ENCODE measurements at places on chromosomes 3 and 15.

DNA sequence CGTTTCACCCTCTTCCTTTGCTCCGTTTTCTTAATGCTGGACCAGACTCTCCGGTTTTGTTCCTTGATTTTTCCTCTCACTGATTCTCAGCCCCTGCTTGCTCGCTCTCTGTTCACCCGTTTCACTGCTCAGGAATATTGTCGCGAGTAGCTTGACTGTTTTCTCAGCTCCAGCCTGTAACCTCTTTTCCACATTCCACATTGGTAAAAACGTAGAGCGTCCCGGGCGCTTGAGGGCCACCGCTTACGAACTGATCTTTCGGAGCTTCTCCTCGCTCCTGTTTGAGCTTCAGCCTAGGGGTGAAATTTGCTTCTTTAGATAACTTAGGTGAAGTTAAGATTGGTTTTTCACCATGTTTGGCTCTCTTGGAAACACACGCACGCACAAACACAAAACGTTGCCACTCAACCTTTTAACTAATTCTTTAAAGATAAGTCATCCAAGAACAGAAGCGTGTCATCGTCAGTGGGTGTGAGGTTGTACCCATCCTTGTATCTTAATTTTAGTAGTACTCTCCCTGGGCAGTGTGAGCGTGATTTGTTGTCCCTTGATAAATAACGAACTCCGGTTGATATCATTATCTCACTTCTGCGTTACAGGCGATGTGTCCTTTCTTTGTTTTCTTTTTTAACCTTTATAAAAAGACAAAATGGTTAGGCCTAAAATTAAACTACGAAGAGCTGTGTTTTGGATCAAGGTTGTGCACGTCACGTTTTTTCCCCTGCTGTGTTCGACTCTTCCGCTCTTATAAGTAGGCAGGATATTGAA lies 1.0 kb downstream of the PAK2 start:
- no peak for DNase-seq

DNA sequence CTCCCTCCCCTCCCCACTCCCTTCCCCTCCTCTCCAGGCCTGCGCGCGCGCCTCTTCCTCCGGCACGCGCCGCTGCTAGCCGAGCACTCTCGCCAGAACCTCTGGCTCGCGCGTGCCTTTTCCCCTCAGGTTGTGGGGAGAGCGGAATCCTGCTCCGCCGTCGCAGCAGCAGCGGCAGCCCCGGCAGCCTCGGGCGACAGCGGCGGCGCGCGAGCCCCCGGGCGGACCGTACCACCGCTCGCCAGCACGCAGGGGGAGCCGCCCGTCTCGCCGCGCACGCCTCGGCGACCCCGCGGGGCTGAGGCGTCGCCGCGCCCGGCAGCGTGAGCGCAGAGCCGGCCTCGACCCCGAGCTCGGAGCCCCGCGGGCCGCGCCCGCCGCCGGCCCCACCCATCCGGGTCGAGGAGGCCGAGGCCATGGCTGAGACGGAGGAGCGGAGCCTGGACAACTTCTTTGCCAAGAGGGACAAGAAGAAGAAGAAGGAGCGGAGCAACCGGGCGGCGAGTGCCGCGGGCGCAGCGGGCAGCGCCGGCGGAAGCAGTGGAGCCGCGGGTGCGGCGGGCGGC lies at the start of gene CDV3:
TSS of gene CDV3 (plus strand) at position 58 of the 566 bp plus-strand sequence. CDS start at position 417, 359 bp downstream.
- no peak for DNase-seq

- no peak for DNase-seq
Measured at GRCh38 chr3:101102678-101103296, 109.6 kb upstream of the ABI3BP start.

- no peak for DNase-seq
Measured at GRCh38 chr3:186722457-186722856, 5.3 kb downstream of the KNG1 start.

DNA sequence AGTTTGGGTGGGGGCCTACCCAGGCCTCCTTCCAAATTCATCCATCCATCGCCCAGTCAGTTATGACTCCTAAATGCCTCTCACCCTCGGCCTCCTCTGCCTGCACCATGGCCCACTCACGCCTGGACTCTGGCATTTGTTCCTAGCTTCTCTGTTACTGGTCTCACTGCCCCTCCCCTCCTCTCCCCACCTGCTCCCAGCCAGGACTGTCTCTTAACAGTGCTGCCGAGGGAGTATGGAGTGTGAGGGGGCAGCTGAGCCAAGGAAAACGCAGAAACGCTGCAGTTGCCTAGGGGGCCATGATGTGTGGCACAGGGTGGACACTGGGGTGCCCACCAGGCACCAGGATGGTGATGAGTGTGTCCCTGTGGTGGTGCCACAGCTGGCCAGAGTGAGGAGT lies 3.1 kb downstream of the RCCD1 start:
- DNase-seq, result no peak

DNA sequence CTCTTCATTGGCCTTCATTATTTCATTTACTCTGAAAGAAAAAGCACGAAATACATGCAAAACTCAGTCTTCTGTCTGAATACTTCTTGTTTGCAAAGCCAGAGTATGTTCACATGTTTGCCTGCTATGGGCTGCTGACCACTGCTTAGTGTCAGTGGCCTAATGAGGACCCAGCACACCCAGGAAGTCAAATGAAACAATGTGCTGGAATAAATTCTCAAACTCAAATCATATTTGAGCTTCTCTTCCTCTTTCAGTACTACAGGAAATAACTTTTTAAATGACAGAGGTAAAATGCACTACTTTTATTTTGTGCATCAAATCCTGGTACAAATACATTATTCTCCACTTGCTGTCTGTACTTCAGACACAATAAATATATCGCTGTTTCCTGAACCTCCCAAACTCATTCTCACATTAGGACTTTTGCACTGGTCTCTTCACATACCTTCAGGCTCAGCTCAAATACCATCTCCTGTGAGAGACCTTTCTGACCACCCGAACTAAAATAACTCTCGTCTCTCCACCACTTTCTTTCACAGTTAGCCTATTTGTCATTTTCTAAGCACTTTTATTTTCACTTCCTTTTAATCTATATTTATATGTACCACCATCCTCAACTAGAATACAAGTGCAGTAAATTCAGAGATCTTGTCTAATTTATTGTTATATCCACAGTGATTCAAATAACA lies 176.8 kb downstream of the TUSC7 start:
- DNase-seq, result no peak

GRCh38 chr15:96171853-96172296 lies 158.6 kb upstream of the NR2F2 start:
- no peak for DNase-seq

GRCh38 chr3:55434789-55435188 lies 52.3 kb downstream of the WNT5A start:
- no peak for DNase-seq

DNA sequence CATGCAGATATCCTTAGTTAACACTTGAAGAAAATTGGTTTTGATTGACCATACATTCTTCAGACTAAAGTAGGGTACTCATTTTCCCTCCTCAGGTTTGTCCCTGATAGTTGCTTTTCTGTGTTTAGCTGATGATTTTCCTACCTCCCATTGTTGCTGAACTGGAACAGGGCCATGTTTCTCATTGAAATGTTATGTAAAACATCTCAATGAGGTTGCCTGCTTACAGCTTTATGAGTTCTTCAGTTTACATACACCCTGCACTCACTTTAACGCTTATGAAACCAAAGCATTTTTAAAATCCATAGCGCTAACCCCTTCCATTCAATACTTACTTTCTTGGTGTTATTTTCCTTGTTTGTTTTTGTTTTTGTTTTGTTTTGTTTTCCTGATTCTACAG lies 61.9 kb downstream of the HMG20A start:
- DNase-seq, result no peak

DNA sequence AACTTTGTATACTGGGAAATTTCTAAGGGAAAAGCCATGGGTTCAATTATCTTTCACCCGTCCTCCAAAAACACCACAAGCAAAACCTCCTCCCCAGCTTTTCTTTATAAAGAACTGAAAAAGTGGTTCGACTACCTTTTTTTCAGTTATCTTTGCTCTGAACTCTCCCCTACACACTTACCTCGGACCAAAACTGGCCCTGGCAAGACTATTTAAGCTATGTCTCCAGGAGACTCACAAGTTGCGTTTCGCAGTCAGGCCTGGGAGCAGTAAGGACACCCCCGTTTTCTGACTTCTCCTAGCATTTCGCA lies 645 bp downstream of the COPS2 start:
- DNase-seq, result no peak

GRCh38 chr3:8903191-8903590 lies 60.1 kb downstream of the RAD18 start:
- DNase-seq, result no peak

GRCh38 chr3:94069194-94069813 lies 6.4 kb downstream of the NSUN3 start:
- no peak for DNase-seq

GRCh38 chr3:113741086-113741485 lies 5.0 kb downstream of the NAA50 start:
- no peak for DNase-seq

GRCh38 chr3:39113291-39113690 lies 5.8 kb downstream of the TTC21A start:
- no peak for DNase-seq

- no peak for DNase-seq
Measured at GRCh38 chr3:156285626-156286025, 165.2 kb downstream of the KCNAB1 start.

DNA sequence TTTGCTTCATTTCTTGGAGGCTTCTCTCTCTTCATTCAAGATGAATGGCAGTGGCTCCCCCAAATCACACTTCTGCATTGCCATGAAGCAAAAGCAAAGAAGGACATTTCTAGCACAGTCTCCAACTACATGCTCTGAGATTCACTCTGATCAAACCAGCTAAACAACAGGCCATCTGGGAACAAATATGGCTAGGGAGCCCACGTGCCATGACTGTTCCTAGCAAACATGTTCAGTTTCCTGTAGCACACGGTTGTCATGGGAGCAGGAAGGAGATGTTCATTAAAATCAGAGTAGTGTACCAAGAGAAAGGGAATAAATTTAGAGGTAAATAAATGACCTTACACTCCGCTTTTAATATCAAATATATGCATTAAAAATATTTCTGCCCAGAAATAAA lies 327.3 kb downstream of the GBE1 start:
- no peak for DNase-seq

DNA sequence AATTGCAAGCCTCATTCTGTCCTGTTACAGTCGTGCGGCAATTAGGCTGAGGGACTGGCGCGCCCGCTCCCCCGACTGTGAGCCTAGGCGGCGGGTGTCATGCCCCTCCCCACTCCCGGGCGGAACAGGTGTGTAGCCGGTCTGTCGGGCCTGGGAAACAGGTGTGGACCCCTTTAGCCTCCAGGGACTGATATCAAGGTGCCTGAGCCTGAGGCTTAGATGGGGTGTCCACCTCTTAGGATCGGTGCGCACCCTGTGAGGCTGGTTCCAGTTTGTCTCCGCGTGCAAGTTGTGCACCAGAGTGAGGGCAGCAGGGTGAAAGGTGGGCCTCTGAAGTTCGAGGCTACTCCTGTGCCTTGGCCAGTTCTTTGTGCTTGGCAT lies 686 bp downstream of the VPS8 start:
- peak; percentile 4 for DNase-seq

GRCh38 chr3:55662683-55663082 lies 175.6 kb upstream of the WNT5A start:
- DNase-seq, result no peak

DNA sequence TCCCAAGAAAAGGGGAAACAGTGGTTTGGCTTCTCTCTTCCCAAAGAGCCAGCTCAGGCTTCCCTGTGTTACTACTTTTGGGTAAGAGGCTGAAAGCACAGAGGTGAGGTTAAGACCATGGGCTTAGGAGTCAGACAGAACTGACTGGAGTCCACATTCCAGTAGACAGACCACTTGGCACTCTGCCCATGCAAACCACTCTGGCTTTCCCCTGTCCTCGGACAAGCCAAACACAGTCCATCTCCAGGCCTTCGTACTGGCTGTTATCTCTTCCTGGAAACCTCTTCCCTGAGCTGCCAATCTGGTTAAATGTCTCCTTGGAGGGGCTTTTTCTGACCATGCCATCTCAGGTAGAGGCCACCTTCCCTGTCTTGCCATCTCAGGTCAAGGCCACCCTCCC lies 53.1 kb upstream of the FAM3D start:
- DNase-seq, result no peak

DNA sequence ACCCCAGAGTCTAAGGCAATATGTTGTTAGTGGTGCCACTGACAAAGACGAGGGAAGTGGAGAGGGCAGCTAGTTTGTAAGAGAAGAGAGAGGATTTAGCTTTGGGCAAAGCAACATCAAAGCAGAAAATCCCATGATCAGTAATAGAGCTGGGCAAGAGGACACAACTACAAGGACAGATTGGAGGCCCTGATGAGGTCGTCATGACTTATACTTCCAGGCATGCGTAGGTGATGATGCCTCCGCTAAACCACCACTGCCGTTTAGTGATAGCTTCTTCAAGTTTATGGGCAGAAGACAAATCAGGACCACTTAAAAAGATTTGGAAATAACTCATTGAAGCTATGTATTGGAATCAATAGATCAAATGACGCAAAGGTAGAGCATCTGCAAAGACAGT lies 2.6 kb downstream of the HRG start:
- DNase-seq, result no peak

- no peak for DNase-seq
Measured at GRCh38 chr3:139552632-139553365, 13.3 kb upstream of the RBP1 start.

DNA sequence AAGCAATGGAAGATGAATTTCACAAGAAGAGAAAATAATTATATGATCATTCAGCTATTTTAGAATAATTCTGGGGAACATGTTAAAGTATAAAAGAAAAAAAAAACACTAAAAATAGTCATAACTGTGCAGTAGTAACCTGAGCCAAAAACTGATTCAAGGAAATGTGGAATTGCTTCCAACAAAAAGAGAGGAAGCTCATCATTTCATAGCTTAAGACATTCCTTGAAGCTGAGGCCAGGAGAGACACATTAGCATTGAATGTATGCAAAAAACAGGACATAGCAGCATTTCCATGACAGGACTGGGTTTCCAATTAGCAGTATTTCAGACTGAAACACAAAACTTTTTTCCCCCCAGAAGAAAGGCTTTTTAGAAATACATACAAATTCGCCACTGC lies 27.7 kb upstream of the LRRN1 start:
- no peak for DNase-seq

DNA sequence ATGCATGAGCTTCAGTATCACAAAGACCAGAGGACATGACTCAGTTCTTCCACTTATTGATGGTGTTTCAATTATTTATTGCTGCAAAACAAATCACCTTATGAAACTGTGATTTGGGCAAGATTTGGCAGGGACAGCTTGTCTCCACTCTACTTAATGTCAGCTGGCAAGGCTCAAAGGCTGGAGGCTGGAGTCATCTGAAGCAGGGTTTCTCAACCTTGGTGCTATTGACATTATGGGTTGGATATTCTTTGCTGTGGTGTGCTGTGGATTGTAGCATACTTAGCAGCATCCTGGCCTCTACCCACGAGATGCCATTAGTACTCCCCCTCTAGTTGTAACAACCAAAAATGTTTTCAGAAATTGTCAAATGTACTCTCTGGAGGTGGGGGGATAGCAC lies 138.8 kb upstream of the PEX5L start:
- DNase-seq, result no peak

DNA sequence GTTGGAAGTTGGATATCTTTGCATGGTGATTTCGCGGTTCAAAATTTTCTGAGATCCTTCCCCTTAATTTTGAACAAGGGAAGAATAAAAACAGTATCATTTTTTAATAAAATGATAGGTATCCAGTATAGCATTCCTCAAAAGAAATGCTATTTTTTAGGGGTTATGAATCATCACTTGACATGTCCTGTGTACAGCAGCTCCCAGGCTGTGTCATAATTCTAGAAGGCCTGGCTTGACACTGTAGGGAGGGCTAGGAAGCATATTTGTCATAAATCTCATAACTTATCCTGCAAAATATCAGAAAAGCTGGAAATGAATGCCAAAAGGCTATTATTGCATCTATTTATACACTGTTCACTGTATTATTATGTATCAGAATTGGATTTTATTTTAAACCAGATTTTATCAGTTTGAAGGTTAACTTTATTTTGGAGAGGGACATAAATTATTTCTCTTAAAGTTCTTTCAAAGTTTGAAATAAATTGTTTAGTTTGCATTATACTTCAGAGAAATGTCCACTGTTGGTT lies 539.1 kb upstream of the ROBO2 start:
- no peak for DNase-seq
